ENCODE measurements at places on chromosomes 16 and 17. TPM values are rescaled to one million over a fixed set of nuclear protein-coding genes. Genes with fewer than 3 reads are reported as not detected.

DNA sequence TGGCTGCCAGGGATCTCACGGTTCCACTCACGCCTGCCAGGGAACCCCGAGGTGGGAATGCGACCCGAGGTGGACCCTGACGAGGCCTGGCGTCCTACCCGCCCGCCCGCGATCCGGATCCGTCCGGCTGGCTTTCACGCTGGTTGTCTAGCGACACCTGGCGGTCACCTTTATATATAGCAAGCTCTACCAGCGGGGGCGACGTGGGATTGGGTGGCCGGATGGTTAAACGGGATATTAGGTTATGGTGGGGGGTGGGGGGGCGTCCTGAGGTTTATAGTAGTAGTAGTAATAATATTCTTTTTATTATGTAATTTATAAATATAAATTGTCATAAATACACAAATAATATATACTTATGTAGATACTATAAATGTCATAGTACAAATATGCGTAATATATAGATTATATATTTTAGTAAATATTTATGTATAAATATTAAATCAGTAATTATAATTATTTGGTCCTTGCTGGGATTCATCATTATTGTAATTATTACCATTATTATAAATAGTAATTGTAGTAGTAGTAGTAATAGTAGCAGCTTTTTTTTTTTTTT, 136.9 kb downstream of the KCNJ12 start:
- DNase-seq, result peak; percentile 62

DNA sequence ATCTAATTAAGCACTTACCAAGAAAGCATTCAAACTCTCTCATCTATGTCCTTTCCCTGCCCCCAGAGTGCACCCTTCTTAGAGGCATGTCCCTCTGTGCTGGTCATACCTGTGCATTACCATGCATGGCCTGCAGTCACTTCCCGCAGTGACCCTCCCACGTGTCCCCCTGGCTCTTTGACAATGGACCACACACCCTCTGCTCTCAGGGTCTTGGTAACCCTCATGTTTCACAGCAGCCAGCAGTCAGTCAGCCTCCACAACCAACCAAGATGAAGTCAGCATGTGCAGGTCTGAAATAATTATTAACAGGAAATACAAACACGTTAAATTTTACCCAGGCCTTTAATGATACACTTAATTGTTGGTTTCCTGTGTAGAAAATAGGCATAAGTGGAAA, 10.1 kb downstream of the KRT33A start:
- no peak for DNase-seq

The SCN4A gene
- total RNA-seq, result not detected

The JPH3 gene
- not detected for total RNA-seq
